ENCODE measurements at places on chromosomes 12 and 14.
A peak's percentile ranks its signal among the peaks of the same experiment; 100 is the strongest.

DNA sequence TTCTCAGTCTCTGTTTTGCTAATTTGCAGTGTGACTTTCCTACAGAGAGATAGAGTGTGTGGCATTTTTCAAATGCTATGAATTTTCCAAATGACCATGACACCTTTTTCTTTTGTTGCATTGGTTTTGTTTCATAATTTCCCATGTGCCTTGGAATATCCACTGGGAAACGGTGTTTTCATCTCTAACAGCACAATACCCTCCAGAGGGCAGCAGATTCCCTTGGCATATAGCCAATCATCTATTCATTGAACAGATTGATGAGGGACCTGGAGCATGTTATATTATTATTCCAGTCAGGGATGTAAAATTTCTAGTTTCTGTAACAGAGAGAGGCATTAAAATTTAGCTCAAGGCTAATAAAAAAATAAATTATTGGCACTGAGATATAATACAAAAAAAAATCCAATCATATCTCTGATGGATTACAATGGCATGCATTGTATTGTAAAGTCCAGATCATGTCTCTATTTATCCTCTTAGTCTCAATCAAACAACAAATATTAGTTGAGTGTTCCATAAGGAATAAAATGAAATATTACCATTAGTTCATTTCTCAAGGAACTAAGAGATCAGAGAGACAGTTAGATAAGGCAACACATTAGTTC, 29.6 kb upstream of the NTN4 start:
- no peak for DNase-seq

DNA sequence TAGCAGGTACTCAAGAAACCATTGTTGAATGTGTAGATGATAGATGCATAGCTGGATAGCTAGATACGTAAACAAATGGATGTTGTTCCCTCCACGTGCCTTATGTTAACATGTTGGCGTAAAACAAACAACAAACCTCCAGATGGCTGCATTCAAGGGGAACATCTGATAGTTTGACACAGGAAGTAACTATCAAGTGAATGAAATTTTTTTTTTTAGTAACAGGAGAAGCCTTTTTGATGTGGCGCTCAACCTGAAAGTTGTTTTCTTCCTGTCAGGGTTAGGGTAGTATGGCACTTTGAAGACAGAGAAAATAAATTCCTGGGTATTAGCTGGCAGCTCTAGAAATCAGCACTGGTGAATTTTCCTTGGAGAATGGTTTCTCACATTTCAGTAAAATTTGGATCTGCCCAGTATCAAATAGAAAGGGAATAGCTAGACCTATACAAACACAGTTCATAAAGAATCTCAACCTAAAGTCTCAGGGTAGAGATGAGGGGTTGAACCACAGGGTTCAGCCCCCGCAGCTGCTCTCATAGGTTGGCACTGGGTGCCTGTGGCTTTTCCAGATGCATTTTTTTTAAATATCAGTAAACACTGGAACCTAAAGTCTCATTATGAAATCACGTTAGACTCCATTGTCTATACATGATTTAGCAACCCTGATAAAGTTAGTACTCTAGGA, 18.8 kb upstream of the RAP1B start:
- DNase-seq, result no peak

- no peak for DNase-seq
These were observed 68.0 kb downstream of the PRIMA1 start for GRCh38 chr14:93720076-93720815.

DNA sequence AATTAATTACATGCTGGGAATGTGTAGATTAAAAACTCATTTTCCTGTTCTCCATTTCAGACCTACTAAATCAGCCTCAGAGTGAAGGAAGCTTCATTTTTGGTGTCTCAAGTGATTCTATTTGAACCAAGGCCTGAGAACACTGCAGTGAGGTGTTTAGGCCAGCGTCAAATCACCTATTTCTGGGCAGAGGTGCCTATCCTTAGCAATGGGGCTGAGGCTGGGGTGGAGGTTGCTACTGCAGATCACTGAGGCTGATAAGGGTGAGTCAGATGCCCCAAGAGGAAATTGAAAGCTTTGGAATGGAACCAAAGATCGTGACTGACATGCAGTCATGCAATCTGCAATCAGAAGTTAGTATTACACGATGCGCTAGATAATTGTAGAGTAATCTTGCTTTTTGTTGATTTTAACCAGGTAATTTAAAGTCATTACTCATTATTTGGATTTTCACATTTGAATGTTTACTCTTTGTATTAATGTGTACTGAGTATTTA, 4.4 kb downstream of the TXNRD1 start:
- peak; percentile 70 for DNase-seq

DNA sequence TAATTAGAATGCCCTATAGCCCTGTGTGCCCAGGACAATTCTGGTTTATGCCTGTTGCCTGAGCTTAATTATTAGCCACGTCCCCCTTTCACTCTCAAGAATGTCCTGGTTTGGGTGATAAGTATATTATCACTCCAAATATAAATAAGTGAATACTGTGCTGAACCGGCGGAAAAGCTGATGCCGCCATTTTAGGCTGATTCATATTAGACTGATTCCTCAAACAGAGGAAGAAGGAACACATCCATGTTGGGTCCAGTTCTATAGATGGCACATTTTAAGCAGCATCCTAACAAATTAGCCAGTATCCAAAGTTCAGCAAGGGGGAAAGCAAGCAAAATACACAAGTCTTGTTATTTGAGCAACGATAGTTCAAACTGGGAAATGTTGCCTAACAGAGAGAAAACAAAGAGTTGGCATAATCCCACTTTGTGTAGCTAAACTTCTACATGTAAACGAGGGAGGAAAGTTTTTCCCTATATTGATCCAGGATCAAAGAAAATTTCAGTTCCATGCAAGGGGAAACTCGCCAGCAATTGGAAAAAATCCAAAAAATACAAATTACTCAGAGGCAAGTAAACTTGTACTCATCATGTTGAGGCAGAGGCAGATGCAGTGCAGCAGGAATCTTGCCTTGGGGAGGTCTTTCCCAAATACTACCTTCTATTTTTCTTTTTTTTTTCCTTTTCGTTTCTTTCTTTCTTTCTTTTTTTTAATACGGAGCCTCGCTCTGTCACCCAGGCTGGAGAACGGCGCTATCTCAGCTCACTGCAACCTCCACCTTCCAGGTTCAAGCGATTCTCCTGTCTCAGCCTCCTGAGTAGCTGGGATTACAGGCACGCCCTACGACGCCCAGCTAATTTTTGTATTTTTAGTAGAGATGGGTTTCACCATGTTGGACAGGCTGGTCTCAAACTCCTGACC, 96.2 kb downstream of the ITPR2 start:
- no peak for DNase-seq

GRCh38 chr12:72330301-72330700, 58.1 kb downstream of the TRHDE start:
- no peak for DNase-seq

- no peak for DNase-seq
These were observed 84.1 kb upstream of the PLEKHA5 start for GRCh38 chr12:19045426-19045825.

DNA sequence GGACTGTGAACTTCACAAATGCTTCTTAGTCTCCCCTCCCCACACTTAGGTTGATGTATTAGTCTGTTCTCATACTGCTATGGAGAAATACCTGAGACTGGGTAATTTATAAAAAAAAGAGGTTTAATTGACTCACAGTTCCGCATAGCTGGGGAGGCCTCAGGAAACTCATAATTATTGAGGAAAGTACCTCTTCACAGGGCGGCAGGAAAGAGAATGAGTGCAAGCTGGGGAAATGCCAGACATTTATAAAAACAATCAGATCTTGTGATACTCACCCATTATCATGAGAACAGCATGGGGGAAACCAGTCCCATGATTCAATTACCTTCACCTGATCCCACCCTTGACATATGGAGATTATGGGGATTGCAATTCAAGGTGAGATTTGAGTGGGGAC, 178.8 kb downstream of the SLC38A4 start:
- no peak for DNase-seq

DNA sequence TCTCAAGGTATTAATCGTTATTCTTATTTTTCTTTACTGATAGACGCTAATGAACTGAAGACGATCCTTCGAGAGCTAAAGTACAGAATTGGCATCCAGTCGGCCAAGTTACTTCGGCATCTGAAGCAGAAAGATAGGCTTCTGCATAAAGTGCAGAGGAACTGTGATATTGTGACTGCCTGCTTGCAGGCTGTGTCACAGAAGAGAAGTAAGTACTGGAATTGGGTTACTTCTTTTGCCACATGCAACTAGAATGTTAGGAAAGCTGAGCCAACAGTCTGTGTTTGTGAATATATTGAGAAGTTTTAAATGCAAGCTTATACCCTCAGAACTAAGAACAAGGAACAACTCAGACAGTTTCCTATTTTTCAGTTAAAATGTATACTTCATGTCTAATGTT, 26.6 kb upstream of the GNS start:
- DNase-seq, result no peak

DNA sequence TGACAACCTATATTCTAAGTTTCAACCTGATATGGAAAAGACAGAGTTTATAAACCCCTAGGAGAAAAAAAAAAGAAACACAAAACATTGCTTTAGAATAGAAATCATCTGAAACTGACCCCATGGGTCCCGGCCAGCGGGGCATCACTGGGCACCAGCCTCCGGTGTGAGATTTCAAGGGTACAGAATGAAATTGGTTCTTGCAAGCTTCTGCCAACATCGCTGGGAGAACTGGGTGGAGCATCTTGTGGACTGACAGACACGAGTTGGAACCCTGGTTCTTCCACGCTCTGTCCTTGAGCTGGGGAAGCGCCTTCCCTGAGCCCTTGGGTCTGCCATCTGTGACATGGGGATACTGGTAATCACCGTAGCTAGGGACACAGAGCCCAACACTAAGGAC, 173.6 kb downstream of the PHETA1 start:
- DNase-seq, result no peak

DNA sequence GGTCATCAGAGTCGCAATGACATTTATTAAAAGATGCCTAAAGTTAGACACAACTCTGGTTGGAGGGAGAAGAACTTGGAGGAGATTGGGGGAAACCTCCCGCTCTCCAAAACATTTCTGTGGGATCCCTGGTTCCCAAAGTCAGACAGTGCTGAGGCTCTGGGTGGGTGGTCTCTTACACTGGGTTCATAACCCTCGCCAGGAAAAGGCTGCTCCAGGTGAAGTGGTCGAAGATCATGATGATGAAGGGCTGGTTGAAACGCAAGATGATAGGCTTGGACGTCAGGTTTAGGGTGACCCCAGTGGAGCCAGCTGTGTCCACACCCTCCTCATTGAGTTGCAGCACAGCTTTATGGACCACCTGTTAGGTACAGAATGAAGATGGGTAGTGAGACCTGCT, 11.2 kb upstream of the SERPINA10 start:
- DNase-seq, result no peak

- DNase-seq, result no peak
These were observed 61.4 kb downstream of the POLR3B start for GRCh38 chr12:106418970-106419369.

- no peak for DNase-seq
These were observed 41.3 kb upstream of the PNMA1 start for GRCh38 chr14:73755434-73756014.

- no peak for DNase-seq
These were observed 417 bp downstream of the GLS2 start for GRCh38 chr12:56487448-56488040.

GRCh38 chr12:130796985-130797686, 41.9 kb downstream of the STX2 start:
- no peak for DNase-seq

GRCh38 chr12:124359671-124360581, 65.0 kb downstream of the RFLNA start:
- no peak for DNase-seq

DNA sequence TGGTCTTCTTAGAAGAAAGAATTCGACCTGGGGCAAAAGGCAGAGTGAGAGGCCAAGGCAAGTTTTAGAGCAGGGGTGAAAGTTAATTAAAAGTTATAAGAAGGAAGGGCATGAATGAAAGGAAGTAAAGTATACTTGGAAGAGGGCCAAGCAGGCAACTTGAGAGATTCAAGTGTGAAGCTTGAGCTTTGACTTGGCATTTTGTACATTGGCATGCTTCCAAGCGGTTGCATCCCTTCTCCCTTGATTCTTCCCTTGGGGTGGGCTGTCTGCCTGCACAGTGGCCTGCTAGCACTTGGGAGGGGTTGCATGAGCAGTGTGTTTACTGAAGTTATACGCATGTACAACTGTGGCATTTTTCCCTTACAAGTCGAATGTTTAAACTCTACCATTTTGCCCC, 74.8 kb upstream of the MGAT4C start:
- DNase-seq, result peak; percentile 4

DNA sequence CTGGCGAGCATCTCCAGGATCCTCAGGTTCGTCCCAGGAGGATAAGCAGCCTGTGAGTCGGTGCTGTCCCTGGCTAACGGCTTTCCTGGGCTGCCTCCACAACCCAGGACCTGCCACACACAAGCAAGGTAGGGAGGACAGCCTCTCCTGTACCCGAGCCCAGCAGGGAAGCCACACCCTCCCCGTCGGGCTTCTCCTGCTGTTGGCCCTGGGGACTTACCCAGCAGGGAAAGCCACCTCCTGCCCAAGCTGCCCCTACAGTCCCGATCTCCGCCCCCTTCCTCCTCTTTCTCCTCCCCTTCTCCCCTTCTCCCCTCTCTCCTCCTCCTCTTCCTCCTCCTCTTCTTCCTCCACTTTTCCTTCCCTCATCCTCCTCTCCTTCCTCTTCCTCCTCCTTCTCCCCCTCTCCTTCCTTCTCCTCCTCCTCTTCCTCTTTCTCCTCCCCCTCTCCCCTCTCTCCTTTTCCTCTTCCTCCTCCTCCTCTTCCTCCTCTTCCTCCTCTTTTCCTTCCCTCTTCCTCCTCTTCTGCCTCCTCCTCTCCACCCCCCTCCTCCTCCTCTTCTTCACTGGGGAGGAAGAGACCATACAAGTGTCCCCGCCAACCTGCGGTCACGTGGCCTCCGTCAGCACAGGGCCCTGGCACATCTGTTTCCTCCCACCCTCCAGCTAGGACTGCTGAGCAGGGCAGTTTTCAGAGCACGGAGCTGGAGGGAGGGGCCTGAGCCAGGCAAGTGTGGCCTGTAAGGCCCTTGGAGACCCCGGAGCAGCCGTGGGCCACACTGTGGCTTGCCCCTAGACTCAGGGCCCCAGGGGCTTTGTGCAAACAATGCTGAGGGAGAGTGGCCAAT, 17.3 kb upstream of the RFLNA start:
- DNase-seq, result no peak

DNA sequence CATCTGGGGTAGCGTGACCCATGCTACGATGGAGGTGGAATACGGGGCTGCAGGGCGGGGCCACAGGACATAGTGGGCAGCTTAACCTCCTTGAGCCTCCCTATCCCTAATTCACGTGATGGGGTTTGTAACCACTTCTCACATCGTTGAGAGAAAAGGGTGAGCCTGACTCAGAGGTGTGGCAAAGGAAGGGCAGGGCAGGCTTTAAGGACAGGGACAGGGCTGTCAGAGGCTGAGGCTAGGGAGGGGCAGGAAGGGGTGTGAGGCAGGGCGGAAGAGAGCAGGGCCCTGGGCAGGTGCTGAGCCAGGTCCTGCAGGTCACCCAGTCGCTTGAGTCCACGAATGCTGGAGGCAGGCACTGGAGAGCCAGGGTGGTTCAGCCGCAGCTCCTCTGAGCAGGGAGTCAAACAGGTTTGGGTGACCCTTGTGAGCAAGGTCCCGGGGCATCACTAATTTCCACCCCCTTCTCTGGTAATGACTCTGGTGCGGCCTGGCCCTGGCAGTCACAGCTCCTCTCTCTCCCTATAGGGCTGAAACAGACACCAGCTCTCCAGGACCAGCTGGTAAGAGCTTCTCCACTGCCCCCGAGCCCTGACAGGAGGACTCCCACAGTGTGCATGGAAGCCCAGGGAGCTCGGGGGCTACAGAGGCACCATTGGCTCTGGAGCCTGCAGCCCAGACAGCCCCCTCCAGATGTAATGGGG, 7.5 kb upstream of the AQP2 start:
- no peak for DNase-seq

GRCh38 chr12:101010896-101011295, 199.1 kb downstream of the SLC5A8 start:
- DNase-seq, result no peak

Data from foreskin melanocyte (primary cell).